ENCODE measurements at places on chromosomes 7 and 10.

GRCh38 chr7:34755008-34755407 is 97.0 kb downstream of the NPSR1 start:
- no peak for DNase-seq

- DNase-seq = no peak
These were observed 40.9 kb upstream of the MTPN start for GRCh38 chr7:136018104-136018503.

DNA sequence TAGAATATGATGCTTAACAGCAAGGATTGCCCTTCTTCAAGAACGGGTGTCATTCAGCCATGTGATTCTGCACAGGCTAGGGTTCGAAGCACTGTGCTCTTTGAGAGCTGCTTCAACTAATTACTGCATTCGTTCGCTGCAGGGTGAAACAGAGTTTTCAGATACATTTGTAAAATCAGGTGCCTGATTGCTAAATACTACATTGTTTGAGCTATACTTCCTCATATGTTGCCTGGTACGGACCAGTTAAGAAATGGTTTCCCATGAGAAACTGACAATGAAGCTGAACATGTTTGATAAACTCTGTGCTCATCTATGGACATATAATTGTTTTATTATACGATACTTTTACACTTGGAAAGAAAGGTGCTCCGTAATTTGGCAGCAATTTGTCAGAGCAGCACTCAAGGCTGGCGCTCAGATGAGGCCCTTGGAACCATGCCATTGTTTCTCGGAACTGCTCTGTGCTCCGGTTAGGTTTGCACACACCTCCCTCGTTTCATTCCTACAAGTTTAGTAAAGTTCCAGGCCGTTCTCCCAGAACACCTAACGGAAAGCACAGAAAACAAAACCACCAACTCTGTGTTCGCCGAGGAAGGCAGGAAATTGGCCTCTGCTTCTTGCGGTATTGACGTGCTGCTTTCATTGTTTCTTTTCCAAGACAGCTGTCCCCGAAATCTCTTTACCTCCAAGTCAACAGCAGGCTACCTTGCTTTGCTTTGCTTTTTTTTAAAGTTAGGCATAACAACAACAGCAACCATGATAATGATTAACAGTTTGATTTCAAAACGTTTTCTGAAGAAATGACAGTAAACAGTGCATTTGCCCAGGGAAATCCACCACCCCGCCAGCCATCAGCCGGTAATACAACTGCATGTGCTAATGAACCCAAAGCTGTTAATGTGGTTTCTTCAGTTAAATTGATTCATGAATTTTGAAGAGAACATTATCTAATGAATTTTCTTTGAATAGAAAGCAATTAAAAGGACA is 206.9 kb downstream of the EBF3 start:
- DNase-seq = no peak

- no peak for DNase-seq
These were observed 586 bp downstream of the GCK start for GRCh38 chr7:44188480-44189225.

- DNase-seq = no peak
These were observed 102.7 kb downstream of the ADRA2A start for GRCh38 chr10:111179514-111179913.

DNA sequence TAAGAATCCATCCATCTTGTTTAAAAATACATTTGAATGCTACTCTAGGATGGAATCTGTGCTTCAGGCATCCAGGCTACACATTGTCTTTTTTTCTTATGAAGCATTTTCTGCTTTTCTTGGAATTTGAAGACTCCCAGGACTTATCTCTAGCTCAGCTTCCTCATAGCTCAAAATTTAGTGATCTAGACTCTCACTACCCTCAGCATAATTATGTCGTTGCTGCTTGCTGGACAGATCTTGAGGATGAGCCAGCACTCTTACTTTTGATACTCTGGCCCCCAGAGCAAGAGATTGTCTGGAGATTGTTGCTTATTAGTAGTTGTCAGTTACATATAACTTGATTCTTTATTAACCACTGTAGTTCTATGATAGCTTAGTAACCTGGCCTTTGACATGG is 83.3 kb upstream of the FGL2 start:
- no peak for DNase-seq

GRCh38 chr7:16993543-16993942 is 111.8 kb upstream of the AGR3 start:
- DNase-seq = no peak

DNA sequence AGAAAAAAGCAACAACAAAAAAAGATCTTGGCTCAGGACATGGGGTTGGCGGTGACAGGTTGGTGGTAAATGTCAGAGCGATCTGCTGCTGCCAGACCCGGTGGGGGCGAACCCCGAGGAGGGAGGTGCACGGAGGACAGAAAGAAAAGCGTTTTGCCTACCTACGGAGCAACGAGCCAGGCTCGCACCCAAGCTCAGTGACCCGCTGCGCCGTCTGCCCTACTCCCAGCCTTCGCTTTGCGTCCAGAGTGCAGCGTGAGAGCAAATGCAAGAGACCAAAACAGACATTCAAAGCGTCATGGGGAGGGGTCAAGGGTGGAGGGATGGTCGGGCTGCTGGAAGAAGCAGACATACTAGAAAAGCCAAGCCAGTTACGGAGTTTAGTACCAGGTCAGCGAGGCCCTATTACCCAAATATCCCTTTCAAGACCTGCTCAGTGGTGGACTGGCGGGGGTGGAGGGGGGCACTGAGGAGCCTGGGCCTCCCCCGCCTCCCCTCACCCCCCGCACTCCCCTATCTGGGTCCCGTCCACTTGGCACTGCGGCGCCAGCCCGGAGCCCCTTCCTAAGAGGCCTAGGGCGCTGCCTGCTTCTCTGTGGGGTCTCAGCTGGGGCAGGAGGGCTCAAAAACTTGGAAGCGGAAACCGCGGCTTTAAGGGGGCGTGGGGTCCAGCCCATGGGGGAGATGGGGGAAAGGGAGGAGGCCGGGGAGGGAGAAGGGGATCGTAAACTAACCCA is 66.9 kb downstream of the SLC29A4 start:
- DNase-seq = no peak

GRCh38 chr7:9776900-9777299 is 1196.8 kb upstream of the PHF14 start:
- no peak for DNase-seq

GRCh38 chr7:159068488-159068811 is 76.2 kb downstream of the VIPR2 start:
- no peak for DNase-seq

DNA sequence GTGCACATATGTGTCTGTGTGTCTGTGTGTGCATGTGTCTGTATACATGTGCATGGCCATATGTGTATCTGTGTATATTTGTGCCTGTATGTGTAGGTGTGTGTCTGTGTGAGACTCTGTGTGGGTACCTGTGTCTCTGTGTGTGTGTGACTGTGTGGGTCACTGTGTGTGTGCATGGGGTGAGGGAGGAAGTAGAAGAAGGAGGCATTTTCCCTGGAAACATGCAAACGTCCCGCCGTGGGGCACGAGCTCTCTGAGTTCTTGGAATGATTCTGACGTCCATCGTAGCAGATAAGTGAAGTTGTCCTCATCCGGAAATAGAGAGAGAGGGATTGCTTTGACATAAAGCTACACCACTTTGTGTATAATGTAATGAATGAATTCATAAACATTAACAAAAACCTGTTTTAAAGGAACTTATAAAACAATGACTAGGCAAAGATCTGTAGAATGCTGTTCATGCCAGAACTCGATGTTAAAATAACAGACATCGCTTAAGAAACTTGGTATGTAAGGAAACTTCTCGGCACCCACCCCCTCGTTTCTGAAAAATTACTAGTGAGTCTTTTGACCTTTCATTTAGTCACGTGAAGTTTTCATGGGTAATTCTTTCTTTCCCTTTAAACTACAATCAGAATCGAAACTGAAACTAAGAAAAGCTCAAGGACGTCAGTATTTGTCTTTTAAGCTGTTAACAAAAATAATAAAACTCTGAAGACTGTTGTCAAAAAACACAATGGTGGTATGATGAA is 43.6 kb upstream of the KLF6 start:
- peak; percentile 35 for DNase-seq

- no peak for DNase-seq
These were observed 8.5 kb upstream of the CSTF2T start for GRCh38 chr10:51707821-51708424.

- no peak for DNase-seq
These were observed 1.1 kb downstream of the HOXA2 start for GRCh38 chr7:27101171-27101956.

GRCh38 chr7:83648464-83649241 is at the start of gene SEMA3E:
Gene SEMA3E, minus strand, starts transcription at chr7:83649139.
- no peak for DNase-seq

DNA sequence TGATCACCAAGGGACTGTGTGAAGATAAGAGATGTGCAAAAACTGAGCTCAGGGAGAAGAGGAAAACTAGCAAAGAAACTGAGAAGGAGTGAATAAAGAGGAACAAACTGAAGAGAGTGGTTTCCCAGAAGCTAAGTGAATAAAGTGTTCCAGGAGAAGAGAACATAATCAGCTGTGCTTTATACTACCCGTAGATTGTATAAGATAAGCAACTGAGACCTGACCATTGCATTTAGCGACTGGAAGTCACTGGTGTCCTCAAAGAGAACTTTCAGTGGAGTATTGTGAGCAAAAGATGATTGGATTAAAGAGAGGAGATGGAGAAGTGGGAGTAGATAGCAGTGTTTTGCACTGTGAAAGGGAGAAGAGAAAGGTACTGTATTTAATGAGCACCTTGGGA is 14.6 kb downstream of the PHTF2 start:
- DNase-seq = no peak

- DNase-seq = no peak
These were observed 18.7 kb downstream of the LCOR start for GRCh38 chr10:96850825-96851224.

DNA sequence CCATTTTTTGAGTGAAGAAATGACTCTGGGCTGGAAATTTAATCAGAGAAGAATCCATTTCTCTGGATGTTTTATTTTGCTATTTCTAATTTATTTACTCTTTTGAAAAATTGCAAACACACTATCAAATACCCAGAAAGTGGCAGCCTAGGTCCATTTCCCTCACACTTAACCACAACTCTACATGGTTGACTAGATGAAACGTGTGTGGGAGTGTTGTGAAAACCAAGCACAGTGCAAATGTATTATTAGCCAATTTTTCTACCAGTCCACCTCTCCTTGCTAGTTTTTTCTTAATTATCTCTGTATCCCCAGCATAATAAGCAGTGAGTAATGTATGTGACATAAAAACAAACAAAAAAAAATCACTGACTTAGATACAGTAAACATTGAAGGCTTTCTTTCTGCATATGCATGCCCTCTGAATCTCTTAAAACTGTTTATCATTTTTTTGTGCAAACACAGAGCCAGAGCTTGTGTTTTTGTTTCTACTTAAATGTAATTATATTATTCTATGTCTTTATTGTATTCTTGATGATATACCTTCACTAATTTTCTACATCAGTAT is 30.9 kb downstream of the SCIN start:
- no peak for DNase-seq

- no peak for DNase-seq
These were observed 55.5 kb upstream of the LHFPL3 start for GRCh38 chr7:104272767-104273384.

DNA sequence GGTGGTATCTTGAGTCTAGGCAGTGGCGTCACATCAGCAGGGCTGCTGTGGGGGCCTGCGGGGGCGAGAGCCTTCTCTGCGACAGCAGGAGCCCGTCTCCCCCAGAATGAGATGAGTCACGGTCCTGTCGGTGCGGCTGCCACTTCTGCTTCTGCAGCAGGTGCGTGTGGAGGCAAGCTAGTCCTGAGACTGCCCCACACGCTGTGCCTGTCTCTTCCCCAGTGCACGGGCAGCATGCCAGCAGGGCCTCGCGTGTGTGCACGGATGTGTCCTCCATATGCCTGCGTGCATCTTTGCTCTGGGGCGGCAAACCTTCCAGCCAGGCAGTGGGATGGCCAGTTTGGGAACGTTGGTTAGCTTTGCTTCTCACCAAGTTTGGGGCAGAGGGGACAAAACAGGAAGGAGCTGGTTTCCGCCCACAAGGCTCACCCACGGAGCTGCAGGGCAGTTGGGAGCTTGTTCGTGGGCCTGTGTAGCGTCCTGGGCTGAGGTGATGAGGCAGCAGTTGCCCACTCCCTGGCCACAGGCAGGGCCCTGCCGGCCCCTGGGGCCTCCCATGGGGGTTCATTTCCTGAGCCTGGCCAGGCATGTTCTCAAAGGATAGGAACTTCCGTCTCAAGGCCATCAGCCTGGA is 60.8 kb upstream of the PPIF start:
- DNase-seq = peak; percentile 75

DNA sequence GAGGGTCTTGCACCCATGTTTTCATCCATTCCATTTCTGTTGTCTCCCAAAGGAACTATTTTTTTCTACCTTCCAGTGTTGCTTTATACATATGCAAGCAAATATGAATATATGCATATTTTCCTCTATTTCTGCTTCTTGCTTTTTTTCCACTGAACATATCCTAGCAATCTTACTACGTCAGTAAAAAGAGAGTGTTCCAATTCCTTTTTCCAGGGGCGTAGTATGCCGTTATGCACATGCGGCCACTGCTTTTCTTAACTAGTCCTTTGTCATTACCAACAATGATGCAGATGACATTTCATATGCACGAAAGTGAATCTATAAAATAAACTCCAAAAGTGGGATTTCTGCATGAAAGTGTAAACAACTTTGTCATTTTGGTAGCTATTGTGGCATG is 40.2 kb upstream of the FRMD4A start:
- DNase-seq = no peak

DNA sequence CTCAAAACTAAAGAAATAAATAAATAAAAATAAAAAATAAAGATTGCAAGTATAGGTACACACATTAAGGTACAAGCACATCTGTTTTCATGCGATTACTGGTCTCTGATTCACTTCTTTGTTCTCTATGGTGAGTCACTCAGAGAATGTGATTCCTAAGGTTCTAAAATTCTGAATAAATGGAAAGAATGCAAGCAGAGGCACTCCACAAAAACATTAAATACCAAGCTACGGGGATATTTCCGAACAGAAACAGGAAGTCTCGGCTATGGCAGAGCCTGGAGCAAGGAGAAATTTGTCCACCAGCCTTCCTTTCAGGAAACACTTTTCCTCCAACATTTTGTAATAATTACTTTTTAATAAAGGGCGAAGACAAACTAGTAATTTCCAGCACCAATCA is 1.4 kb downstream of the VOPP1 start:
- no peak for DNase-seq

Data from activated T-helper 9 cell treated with anti-CD3 and anti-CD28 coated beads, Interleukin-2, amount 50 U/mL, for 16 hours (primary cell).